ENCODE measurements at places on chromosomes 11 and 22.

DNA sequence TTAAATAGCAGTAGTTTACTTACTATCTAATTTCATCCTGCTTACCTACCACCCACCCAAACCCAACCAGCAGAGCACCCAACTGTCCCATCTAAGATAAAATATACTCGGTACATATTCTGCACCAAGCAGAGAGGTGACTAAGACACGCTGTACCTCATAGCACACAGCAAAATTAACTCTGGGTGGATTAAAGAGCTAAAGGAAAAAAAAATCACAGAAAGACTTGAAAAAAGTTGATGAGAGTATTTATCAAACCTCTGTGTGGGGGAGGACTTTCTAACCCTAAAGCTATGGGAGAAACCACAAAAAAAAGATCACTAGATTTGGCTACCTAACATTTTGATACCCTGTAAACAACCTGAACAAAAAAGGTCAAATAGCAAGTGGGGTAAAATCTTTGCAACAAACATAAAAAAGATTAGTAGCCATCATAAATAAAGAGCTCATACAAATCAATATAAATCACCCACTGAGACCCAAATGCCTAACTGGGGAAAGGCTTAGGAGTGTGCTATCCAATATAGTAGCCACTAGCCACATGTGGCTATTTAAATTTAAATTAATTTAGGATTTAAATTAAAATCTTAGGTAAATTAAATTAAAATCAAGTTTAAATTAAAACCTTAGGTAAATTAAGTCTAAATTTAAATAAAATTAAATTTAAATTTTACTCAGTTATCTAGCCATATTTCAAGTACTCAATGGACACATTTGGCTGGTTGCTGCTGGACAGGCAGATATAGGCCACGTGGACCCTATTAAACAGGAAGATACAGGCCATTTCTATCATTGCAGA is 25.6 kb upstream of the CD5 start:
- no peak for DNase-seq

GRCh38 chr11:85725510-85726258 is 39.7 kb upstream of the CCDC89 start:
- peak; percentile 79 for DNase-seq

DNA sequence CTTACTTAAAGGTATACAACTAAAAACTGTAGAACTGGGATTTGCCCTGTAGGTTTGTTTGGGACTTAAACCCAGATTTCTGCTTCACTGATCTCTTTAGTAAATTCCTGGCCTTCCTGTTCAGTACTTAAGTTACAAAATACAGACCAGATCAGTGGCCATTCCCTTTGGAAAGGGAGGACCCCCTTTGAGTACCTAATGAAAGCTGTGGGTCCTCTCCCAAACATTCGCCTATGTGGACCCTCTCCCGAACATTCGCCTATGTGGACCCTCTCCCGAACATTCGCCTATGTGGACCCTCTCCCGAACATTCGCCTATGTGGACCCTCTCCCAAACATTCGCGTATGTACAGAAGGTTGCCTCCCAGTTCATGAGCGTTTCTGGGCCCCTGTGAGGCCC is 10.3 kb downstream of the L3MBTL2 start:
- DNase-seq, result no peak

- DNase-seq, result peak; percentile 96
These were observed 22.7 kb downstream of the BTBD10 start for GRCh38 chr11:13440100-13440855.
